ENCODE measurements at places on chromosomes 4 and X.

DNA sequence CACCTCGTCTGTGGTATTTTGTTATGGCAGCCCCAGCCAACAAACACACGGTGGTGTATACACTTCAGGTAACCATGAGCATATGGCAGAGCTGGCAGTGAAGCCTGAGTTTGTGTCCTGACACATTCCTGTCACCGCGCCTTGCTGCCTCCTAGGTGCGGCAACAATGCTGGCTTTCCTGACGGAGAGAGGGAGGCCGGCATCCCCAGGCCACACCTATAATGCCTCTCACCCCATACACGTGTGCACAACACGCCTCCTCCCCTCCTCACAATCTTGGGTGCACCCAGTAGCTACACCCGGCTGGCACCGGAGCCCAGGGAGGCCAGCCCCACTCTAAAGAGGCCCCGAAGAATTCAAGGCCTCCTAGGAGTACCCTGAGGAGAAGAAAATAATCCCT, 158.5 kb downstream of the NSUN7 start:
- no peak for DNase-seq

DNA sequence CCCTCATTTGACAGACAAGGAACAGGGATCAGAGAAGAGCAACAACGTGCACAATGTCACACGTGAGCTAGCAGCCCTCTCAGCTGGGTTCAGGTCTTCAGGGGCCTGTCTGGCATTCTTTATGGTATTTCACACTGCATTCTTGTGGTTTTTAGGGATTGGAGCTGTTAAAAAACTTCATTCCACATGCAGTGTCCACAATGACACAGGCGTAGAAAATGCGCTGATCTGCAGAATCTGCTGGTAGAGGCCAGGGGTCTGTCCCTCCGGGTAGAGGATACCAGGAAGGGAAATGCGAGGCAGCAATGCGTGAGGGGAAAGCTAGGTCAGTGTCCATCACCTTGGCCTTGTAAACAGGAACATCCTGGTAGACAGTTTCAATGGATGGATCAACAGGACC, 36.6 kb downstream of the MAP7D3 start:
- DNase-seq: no peak

DNA sequence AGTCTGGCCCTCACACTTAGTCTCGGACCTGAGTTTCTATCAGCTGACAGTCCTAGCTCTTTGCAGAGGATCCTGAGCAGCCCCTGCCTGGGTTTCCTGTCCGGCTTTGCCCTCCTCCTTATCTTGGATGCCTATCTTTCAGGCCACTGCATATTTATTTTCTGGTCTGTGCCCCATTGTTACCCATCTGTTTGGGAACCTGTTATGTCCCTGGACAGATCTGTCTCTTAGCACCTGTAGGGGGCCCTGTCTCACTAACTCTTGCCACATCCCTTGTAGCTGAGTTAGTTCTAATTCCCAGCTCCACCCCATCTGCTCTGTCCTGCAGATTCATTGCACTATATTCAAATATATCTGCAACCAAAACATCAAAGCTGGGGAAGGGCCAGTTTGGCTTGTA, 514.9 kb upstream of the LCORL start:
- DNase-seq: no peak

DNA sequence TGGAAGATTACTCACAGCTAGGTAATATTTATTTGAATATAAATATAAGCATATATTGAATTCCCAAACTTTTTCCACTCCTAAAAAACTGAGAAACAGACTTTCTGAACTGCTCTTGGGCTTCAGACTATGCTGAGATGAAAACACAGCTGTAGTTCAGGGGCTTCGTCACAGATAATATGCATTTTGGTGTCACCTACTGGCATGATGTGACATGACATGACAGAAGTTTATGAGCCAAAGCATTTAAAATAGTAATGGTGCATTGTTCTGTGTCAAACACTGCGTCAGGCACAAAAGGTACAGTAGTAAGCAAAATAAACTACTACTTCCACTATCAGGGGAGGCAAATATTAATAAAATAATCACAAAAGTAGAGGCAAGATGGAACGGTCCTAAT, 171.3 kb downstream of the BTC start:
- peak; percentile 40 for DNase-seq

GRCh38 chrX:153770601-153771414, 6.8 kb downstream of the PLXNB3 start:
- no peak for DNase-seq

- no peak for DNase-seq
Measured at GRCh38 chr4:84875636-84876371, 90.7 kb downstream of the WDFY3 start.

- no peak for DNase-seq
Measured at GRCh38 chr4:147059064-147059731, 113.5 kb upstream of the TTC29 start.

GRCh38 chr4:85774000-85774399, 299.1 kb downstream of the ARHGAP24 start:
- DNase-seq: no peak

GRCh38 chr4:85114526-85114925, 148.0 kb upstream of the WDFY3 start:
- no peak for DNase-seq

- DNase-seq: no peak
Measured at GRCh38 chr4:88791274-88791673, 93.6 kb upstream of the NAP1L5 start.

DNA sequence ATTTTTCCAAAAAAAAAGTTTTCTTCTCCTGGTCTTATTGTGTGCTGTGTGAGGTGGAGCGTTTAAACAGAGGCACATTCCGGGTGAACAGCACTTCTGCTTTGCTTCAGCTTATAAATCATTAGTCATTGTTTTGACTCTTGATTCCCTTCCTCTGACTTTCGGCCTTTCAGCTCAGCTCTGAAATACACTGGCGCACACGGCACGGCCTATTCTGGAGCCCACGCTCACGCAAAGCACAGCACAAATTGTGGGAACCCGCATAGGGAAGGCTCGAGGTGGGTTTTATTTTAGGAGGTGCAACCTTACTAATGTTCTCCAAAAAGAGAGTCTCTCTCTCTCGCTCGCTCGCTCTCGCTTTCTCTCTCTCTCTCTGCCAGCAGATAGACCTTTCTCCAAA, 4.0 kb downstream of the POU3F4 start:
- no peak for DNase-seq

DNA sequence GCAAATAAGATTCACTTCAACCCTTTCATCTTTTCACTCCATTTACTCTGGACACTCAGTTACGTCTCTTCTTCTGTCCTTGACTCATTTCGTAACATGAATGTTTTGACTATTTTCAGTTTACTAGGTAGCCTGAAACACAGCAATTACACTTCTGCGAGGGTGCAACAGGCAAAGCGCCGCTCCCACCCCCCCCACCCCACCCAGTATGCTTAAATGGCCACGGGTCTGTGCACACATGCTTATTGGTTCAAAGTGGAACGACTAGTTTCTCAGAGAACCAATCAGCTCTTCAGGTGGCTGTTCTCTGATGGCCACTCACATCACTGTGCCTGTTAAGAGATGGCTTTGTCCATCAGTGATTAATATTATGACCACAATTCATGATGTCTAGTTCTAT, 3.5 kb downstream of the BEND4 start:
- DNase-seq: no peak

- DNase-seq: no peak
Measured at GRCh38 chrX:117835034-117835433, 281.6 kb downstream of the KLHL13 start.

GRCh38 chr4:152424977-152425376, 110.9 kb downstream of the FBXW7 start:
- DNase-seq: no peak

DNA sequence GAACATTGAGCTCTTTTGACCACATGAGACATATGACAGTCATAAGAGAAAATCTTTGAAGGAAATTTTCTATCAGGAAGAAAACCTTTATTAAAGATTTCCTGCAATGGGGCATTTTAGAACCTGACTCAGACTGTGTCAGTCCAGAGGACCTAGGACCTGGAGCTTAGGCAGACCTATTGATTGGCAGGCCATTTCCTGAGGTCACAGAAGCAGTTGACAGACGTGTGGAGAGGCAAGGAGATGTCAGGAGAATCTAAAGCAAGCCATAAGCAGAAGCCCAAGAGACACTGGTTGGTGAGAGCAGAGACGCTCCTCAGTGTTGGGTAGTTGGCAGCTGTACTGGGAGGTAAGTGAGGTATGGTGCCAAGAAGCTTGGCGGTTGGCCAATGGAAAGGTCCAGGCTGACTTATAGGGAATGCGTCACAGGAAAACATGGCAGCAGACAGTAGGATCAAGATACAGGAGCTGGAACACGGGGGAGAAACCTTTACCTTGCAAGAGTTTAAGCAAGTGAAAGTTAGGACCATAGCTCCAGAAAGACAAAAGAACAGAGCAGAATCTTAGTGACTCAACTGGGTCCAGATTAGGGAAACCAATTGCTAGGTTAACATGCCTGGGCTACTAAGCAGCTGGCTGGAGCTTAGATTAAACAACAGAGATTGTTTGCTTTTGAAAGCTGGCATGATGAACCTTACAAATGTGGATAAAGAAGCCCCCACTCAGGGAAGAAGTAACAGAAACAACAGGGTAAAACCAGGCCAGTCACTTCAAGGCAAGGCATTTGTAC, 18.6 kb downstream of the PALLD start:
- peak; percentile 50 for DNase-seq

DNA sequence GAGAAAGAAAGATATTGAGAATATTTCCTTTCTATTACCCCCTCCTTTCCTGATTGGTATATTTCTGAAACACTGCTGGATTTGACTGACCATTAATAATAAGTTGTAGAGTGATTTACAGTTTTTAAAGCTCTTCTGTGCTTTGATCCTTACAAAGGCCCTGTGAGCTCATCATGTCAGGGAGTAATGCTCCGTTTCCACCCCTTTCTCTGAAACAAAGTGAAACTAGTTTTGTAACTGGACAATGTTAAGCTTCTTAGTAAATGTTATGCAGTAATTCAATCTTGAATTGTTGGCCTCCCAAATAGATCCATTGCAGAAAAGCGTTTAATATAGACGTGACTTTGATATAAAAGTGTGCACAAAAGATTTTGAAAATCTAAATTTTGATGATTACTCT, 190.1 kb upstream of the GNPDA2 start:
- no peak for DNase-seq

- no peak for DNase-seq
Measured at GRCh38 chr4:165813606-165814005, 59.4 kb upstream of the TLL1 start.

- no peak for DNase-seq
Measured at GRCh38 chrX:29090811-29091210, 503.6 kb downstream of the IL1RAPL1 start.

GRCh38 chr4:182179751-182180150, 63.5 kb upstream of the TENM3 start:
- DNase-seq: no peak

- peak; percentile 85 for DNase-seq
Measured at GRCh38 chrX:4710618-4711433, 997.4 kb upstream of the PRKX start.

DNA sequence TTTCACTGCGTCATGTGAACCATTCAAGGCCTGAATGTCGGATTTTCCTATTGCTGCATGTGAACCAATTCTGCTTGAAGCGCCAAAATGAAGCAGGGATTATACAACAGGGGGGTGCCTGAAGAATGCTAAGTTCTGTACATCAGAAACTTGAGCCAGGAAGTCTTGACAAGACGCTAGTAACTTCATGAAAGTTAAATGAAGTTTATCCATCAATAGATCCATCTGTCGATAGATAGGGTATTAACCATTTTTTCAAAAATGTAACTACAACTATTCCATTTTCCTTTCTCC, 590 bp upstream of the NAF1 start:
- DNase-seq: no peak

GRCh38 chrX:109440475-109440874, 41.4 kb downstream of the GUCY2F start:
- DNase-seq: no peak
